ENCODE measurements at places on chromosomes 12 and 14. TPM values are rescaled to one million over a fixed set of nuclear protein-coding genes. Genes with fewer than 3 reads are reported as not detected.

Gene MYF5
- total RNA-seq: not detected

Gene KRT2
- not detected for total RNA-seq

Gene PRIMA1
- 1.3 TPM for total RNA-seq

DNA sequence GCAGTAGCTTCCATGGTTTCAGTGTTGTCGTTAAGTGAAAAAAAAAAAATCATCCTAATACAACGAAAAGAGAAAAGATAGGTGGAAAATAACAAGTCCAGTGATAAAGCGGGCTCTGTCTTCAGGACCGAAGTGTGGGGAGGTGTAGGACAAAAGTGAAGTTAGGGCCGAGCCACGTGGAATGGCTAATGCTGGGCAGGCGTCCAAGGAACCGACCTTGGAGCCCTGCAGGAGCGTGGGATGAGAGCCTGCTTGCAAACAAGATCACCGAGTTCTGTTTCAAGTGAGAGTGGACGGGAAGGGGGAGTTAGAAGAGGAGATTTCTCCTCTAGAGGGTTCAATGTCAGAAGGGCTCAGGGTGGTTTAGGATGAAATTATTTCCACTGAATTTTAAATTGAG is 22.2 kb downstream of the A2ML1 start:
- DNase-seq: no peak

DNA sequence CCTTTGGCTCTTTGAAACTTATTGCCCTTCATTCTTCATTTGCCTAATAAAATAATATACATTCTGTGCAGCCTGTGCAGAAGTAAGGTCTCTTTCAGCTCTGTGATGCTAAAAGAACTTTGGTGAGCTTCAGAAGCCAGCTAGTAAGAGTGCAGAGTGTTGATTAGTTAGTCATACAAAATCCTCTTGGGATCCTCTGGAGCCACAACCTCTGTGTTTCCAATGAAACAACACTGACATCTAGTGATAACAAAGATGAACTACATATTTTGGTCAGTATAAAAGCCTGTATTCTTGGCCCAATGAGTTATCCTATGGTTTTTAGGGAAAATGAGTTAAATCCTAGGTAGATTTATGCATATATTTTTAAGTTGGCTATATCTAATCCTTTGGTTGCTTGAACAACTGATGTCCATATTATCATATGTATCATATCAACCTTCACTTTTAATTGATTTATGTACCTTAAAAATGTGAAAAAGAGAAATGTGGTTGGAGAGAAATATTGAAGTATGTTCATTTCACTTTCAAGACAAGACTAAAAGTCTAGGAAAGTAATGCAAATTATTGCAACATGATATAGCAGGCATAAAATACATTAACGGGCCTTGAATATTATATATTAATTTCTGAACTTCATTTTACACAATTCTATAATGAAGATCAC is 158.4 kb downstream of the KLHL28 start:
- no peak for DNase-seq

- DNase-seq: no peak
Observed at GRCh38 chr14:32896979-32897697, 41.5 kb upstream of the NPAS3 start.

DNA sequence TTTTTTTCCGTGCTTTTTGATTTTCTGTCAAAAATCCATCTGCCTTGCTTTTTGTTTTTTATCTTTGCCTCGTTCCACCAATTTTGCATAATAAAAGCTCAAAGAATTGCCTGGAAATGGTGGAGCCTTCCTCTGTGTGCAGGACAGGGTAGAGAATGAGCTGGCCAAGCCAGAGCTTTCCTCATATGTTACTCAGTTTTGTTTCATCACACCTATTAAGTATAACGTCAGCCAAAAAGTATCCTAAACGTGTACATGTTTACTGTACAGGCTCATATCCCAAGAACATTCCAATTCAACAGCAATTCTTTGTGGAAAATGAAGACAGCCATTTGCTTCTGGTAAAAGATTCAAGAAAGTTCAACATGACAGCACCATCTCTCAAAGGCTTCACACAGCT is 191.2 kb upstream of the LMNTD1 start:
- no peak for DNase-seq

DNA sequence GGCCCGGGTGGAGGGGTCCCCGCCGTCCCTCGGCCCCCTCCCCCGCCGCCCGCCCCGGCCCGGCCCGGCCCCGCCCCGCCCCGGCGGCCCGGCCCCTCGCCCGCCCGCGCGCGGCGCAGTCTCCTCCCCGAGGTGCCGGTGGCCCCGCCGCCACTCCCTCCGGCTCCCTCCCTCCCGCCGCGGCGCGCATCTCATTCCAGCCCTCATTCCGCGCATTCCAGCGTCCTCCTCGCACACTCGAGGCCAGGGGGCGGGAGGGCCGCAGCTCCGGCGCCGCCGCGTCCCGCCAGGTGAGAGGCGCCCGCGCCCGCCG is at the start of gene TEAD4:
TSS of gene TEAD4 (plus strand) at position 206 of the 313 bp plus-strand sequence.
- DNase-seq: no peak

DNA sequence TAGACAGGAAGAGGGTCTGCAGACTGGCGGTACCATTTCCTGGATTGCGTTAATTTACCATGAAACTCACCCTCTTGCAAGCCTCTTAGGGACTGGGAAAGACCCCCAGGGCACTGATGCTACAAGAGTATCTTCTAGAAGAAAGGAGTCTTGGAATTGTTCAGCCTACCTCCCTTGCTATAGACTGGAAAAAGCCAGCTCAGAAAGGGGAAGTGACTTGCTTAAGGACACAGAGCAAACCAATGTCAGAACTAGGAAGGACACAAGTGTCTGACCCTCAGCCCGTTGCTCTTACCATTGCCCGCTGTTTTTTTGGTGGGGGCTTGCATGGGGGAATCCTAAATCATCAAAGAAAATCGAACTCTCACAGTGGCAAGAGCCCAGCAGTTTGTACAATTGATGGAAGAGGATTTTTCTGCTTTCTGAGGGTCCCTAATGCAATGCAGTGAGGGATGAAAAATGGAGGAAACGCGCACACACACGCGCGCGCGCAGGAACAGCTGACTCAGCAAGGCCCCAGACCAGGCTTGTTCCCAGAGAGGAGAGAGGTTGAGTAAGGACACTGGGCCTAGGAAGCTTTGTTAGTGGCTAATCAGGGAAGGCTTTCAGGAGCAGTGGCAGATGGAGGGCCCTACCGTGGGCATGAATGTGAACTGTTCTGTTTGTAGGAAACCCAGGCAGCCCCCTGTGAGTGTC is 50.9 kb downstream of the RIN3 start:
- no peak for DNase-seq

DNA sequence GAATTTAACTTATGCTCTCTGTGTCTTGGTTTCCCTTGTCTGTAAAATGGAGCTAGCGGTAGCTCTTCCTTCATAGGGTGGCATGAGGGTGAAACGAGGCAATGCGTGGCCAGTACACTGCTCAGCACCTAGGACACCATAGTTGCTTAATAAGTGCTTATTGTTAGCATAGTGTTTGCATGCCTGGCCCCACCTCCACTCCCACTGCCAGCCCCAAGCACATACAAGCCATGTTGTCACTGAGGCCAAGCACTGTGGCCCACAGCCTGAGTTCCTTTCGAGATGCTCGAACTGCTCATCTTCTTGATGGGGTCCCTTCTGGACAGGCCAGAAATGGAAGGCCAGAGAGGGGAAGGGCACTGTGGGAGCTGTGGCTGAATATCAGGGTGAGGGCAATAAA is 839 bp downstream of the FICD start:
- no peak for DNase-seq

- no peak for DNase-seq
Observed at GRCh38 chr12:113067987-113068935, 11.7 kb downstream of the DTX1 start.
